ENCODE measurements at places on chromosomes 7 and 10.
A peak's percentile ranks its signal among the peaks of the same experiment; 100 is the strongest.

- no peak for DNase-seq
These were observed 5.3 kb downstream of the PTF1A start for GRCh38 chr10:23197416-23197861.

- no peak for DNase-seq
These were observed 12.4 kb downstream of the KLF6 start for GRCh38 chr10:3772361-3773171.

DNA sequence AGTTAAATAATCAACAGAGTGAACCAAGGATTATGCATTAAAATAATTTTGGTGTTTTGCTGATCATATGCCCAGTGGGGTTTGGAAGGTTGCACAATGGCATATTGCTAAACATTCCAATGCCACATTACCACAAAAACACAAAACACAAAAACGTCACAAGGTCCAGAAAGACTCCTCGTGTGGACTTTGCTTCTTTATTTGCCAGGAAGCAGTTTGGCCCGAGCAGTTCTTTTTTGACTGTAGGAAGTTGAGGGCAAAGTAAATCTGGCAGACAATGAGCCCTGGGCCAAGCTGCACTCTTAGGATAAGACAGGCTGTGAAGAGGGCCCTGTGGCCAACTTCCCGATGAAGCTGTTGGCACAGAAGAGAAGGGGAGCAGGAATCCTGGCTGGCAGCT is 39.2 kb upstream of the SLC35B4 start:
- no peak for DNase-seq

DNA sequence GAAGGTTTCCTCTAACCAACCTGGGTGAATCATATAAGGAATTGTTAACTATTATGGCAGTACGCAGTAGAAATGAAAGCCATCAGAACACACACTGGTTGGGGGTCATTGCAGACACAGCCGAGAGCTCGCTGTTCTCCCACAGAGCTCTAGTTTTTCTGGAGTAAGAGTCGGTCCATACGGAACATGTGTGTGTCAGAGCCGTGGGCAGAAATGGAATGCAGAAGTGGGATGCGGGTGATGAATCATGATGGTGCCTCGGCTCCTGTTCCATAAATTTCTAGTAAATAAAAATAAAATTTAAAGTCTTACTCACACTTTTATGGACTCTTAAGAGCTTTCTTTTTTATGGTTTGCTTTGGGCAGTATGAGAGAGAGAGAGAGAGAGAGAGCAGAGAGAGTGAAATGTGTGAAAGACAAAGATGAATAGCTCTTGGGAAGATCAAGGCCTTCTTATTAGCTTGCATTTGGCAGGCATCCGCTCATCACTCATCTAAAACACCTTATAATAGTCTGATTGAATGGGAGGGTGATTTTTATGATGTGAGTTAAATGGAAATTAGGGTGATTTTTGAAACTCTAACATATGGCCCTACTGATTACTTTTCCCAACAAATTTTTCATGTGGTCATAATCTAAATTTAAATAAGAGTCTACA is 98.8 kb upstream of the PFKP start:
- DNase-seq: no peak

- no peak for DNase-seq
These were observed 55.1 kb downstream of the LGI1 start for GRCh38 chr10:93812659-93813338.

DNA sequence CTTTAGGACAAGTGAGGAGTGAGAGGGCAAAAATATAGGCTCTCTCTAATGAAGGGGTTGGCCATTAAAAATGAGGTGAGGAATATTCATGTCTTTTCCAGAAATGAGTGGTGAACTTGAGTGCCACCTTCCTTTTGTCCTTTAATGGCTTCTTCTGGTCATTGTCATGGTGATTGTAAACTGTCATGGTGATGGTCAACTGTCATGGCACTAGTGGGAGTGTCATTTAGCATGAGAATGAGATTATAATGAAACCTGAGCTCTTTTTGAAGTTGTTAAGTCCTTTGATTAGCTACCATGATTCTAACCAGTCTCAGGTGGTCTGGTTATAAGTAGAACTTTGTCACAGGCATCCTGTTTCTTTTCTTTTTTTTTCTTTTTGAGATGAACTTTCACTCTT is 524.4 kb downstream of the NEBL start:
- DNase-seq: no peak

- DNase-seq: no peak
These were observed 133.3 kb upstream of the SAMD8 start for GRCh38 chr10:74977913-74978847.

DNA sequence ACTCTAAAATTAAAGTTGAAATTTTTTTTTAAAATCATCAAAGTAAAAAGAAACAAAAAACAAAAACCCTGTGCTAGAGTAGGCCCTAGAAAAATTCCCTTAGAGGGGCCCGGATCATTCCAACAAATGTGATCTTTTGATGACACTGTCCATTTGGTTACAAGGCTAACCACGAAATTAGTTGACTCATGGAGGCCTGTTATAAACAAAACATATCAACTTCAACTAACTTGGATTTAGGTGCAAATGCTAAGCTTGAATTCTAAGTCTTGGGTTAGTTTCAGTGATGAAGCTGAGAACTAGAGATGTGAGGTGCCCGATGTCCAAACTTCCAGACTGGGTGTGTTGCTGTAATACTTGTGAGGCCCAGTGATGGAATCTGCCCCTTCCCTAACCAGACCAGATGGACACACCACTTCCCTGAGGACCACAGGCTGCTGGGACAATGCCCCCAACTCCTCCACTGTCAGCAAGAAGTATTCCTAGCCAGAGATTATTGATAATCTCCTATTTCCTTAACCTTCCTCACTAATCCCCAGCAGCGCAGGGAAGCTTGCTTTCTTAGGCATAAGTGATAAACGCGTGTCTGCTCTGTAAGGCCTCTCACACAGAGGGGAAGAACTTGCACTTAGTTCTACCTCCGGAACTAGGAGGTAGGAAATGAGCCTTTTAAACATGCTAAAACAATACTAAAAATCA is 108.7 kb downstream of the RAPGEF5 start:
- no peak for DNase-seq

DNA sequence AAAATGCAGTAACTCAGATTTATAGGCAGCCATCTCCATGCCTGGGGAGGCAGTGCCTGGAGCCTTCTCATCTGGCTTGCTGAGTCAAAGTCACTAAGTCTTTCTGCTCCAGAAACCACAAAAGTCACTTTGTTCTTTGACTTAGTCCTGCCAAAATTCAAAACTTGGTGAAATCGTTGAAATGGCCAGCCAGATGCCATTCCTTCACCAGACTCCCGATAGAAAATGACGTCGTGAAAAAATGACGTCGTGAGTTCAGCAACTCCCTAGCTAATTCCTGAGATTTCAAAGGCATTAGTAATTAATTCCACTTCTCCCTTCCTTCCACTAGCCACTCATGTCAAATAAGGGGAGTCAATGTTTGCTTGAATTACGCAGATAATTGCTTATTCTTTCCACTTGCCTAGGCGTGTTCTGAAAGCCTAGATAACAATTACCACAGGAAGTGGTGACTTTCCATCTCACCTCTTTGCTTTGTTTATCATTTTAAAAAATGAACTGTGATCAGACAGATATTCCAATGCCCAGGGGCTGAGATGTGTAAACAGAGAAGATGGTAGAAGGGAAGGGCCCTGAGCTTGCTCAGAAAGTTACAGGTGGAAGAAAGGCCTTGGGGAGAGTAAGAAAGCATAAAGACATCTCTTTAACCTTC is 48.5 kb upstream of the OSBPL3 start:
- no peak for DNase-seq

GRCh38 chr10:20272608-20273007 is 456.4 kb downstream of the PLXDC2 start:
- no peak for DNase-seq

DNA sequence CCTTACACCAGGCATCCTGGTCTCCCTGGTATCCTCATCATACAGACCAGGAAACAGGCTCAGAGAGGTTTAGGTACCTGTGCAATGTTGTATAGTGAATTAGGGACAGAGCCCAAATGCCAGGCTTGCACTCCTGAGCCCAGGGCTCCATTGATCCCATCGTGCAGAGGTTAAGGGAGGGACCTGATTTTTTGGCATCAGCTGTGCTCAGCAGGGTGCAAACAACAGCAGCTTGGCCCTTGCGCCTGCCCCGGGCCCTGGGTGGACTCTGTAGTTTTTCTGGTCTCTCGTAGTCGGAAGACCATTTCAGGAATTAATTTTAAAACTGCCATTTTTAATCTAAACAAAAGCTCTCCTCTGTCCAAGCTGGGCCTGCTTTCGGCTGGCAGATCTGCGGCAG is 79.2 kb downstream of the COL26A1 start:
- no peak for DNase-seq

- DNase-seq: no peak
These were observed 205.2 kb downstream of the PRPF18 start for GRCh38 chr10:13792006-13792405.

GRCh38 chr10:102185811-102186527 is 33.8 kb downstream of the NOLC1 start:
- no peak for DNase-seq

- no peak for DNase-seq
These were observed 278.9 kb downstream of the HPSE2 start for GRCh38 chr10:98956576-98957260.

DNA sequence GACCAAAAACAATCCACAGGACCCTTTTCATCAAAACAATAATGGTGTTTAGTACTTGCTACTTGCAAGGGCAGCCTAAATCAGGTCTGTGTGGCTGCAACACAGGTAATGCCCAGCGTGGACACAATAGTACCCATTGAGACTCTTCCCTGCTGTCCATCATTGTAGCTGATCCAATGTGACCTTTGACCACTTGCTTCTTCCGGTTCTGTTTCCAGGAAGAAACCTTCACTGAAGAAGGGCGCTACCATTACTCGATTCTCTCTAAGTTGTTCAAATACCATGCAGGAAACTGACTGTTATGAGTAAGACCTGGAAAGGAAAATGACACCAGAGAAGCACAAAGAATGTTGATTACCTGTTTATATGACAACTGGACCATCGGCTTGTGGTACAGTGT is 1077.3 kb downstream of the KCNMA1 start:
- no peak for DNase-seq

DNA sequence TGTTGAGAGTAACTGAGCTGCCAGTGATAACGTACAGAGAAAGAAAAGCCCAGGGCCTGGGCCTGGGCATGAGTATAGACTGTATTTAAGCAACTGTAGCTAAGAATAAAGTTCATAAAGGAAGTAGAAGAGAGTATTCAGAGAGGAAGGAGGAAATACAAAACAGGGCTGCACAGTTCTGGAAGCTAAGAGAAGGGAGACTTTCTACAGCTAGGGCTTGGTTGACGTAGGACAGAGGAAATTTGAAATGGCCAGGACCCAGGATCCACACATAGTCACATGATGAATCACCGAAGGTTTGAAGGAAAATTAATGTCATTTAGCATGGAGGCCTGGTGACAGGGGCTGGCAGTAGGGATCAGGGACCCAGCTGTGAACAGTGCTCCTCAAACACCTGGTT is 66.7 kb downstream of the ARL4A start:
- DNase-seq: no peak

DNA sequence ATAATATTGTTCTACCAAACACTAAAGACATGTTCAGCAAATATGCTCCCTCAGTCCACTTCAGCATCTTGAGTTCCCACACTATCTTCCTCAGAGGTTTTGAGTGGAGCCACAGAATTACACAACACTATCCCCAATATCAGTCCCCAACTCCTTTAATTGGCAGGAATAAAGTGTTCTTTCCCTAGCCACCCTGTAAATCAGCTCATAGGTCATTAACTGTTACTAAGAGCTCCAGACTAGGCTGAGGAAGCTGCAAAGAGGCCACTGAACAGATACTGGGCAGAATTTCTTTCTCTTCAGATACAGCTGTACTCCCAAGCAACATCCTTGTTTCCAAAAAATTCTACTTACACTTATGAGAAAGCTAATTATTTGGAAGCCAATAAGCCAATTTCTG is 11.6 kb upstream of the KAT6B start:
- DNase-seq: no peak

GRCh38 chr10:29932991-29933390 is 126.4 kb downstream of the JCAD start:
- no peak for DNase-seq

DNA sequence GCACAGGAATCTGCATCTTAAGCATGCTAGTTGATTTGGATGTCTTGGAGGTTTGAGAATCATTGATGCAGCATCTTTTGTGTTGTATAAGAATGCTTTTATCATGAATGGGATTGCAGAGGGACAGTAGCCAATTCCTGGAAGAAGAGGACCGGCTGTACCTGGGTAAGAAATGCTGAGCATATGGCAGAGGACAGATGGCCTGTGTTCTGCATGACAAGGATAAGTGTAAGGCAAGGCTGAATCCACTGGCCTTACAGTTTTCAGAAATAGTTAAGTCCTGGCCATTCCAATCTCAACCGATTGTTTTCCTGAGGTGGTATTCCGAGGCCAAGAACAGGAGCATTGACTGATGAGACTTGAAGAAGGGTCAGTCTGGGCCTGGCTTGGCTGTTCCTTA is 24.4 kb upstream of the KBTBD2 start:
- DNase-seq: no peak

DNA sequence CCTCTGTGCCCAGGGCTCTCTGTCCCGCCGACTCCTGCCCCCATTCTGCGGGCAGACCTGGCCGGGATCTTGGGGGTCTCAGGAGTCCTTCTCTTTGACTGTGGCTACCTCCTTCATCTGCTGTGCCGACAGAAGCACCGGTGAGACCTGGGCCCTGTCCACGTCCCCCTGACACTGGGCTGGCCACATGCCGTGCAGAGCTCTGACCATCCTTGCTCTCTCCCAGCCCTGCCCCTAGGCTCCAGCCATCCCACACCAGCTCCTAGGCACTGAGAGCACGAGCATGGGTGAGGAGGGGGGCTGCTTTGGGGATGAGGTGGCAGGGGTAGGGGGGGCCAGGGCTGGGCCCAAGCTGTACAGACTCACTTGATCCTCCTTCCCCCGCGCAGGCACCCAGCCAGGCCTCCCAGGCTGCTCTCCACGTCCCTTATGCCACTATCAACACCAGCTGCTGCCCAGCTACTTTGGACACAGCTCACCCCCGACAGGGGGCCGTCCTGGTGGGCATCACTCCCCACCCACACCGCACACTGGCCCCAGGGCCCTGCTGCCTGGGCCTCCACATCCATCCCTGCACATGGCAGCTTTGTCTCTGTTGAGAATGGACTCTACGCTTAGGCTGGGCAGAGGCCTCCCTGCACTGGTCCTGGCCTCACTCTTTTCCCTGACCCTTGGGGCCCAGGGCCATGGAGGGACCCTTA is 4.8 kb upstream of the PILRB start:
- no peak for DNase-seq

- DNase-seq: no peak
These were observed 18.7 kb downstream of the LCOR start for GRCh38 chr10:96850825-96851224.

DNA sequence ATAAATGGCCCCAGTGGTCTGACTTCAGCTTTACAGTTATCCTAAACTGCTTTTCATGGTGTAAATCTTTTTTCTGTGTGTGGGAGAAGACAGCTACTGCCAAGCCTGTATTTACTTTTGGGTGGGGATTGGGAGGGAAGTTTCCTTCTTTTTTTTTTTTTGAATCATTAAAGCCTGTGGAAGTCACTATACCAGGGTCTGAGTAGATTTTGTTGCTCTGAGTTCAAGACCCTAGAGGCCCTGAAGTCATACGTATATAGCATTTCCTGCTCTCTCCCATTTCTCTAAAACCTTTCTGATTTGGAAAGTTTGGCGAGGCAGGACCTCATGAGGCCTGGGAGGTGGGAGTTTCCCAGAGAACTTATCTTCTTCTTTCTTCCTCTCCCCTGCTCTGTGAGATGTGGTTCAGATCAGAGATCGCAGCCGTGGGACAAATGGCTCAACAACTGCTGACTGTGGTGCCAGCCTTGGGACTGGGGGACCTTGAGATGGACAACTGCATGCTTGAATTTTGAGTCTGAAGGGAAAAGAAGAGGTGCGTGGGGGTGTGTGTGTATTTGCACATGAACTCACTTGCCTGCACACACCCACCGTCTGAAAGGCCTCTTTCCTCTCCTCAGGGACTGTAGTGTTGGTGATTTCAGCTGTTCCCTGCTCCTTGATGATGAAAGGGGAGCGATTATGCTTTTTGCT is 18.1 kb downstream of the LRMDA start:
- DNase-seq: peak; percentile 12

Measured in nephron progenitor cell (in vitro differentiated cells).